Stimulated activated CD4-positive, alpha-beta T cell treated with anti-CD3 and anti-CD28 coated beads, Interleukin-12 subunit alpha, Interleukin-12 subunit beta, amount 100 ng/mL, for 4 hours (primary cell): ENCODE measurements at places on chromosomes 7 and 10.

DNA sequence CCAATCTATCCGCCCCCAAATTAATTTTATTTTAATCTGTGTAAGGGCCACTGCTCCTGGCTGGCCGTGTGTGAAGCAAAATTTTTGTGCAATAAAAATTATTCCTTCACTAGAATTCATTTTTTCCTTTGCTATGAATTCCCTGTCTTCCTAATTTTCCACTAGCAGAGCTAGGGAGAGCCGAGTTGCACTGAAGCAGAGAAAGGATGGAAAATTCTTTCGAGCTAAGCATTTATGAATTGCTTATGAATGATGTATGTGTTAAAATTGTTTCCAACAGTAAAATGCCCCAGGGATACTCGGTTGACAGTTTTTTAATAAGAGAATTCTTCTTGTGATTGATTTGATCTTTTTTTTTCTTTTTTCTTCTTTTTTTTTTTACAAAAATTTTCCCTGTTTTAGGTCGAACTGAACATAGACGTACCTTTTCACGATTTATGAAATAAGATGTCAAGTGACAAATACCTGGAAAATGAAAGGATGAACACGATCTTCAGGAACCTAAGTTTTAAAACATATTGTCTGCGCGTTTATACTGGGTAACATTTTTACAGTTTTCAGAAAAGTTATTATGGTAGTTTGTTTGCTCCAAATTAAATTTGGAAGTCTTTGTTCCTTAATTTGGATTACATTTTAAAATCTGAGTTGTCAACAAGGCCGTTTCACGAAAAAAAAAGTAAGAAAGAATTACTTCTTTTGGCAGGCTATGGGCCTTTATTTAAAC, 288.8 kb upstream of the NFE2L3 start:
- no peak for DNase-seq

GRCh38 chr7:101299511-101300464, 21.8 kb downstream of the IFT22 start:
- DNase-seq: no peak

DNA sequence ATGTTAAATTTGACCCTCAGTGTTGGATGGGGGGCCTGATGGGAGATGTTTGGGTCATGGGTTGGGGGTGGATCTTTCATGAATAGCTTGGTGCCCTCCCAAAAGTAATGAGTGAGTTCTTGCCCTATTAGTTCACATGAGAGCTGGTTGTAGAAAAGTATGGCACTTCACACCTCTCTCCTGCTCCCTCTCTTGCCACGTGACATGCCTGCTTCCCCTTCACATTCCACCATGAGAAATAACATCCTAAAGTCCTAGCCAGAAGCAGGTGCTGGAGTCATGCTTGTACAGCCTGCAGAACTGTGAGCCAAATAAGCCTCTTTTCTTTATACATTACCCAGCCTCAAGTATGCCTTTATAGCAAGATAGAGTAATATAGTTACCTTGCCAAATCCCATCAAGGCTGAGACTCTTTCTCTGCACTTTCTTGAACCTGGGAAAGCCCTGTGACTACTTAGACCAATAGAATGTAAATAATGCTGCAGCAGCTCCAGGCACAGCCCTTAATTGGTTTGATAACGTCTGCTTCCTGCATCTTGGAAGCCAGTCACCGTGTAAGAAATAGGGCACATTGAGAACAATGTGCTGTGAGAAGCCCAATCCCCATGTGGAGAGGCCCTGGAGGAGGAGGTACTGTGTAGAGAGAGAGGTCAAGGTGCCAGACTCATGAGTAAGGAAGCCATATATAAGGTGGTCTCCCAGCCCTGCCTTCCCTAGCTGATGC, 88.0 kb upstream of the NAMPT start:
- no peak for DNase-seq

GRCh38 chr7:90933984-90934383, 330.2 kb upstream of the FZD1 start:
- no peak for DNase-seq

DNA sequence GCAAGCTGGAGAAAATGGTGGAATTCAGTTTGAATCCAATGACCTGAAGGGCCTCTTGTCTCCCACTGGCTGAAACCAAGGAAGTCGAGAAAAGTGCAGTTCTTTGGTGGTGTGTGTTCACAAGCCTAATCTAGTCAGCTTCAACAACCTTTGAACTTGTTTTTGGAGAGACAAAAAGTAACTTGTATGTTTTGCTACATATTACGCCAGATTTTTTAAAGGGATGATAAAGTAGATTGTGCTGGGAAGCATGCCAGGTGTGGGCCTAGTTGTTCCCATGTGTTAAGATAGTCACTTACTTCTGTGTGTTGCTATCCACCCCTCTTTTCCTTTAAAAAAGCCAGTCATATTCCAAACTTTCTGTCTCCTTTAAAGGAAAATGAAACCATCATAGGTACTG, 79.7 kb upstream of the FAM3C start:
- DNase-seq: no peak

DNA sequence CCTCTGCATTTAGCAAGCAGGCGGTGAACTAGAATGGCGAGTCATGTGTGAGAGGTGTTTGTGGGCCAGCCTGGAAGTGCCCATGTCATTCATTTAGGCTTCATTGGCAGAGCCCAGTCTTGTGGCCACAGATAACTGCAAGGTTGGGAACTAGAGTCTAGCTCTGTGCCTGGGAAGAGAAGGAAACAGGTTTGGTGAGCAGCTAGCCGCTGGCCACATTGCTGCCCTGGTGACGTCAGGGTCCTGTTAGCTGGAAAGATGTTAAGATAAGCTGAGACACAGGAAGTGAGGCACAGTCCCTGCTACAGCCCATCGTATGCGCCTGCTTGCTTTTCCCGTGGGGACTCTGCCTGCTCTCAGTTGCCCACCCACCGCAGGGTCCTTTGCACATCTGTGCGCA, 185.5 kb downstream of the CAMK1D start:
- DNase-seq: no peak

DNA sequence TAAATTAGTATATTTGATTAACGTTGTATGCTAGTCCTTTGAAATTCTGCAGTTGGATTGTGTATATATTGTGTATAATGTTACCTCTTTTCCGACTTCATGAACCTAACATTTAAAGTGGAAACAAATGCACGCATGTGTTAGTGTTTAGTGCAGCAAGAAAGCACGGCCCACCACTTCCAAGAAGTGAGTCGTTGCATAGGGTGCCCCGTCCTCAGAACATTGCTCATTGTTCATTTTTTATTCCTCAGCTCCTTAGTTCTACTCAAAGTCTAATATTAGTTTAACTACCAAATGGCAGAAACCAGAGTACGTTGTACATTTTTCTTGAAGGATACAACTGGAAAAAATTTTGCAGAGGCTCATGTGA, 407.6 kb downstream of the AUTS2 start:
- no peak for DNase-seq

- DNase-seq: no peak
Observed at GRCh38 chr7:16484453-16485158, 19.1 kb upstream of the SOSTDC1 start.

DNA sequence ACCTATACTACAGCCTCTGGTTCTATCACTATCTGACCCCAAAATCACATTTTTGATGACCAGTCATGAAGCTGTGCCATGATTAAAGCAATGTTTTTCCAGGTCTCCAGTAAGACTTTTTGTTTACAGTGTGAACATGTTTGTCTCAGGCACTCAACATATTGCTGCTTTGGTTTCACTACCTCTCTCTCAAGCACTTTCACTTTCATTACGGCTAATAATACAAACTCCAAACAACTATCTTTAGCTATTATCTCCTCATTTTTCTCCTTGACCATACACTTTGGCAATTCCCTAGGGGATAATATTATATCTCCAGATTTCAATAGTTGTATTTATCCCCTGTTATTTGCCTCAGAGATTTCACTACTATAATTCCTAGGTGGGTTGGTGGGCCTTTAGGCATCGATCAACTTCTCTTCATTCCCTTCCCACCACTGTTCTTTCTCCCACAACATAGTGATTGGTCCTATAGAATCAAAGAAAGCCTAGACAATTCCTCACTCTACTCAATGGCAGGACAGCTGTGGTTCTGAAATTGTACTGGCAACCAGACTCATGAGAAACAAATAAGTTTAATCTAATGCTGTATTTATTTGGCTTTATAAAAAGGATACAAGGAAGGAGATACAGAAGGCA, 261.4 kb upstream of the ZWINT start:
- DNase-seq: no peak

GRCh38 chr10:111384556-111384955, 307.7 kb downstream of the ADRA2A start:
- DNase-seq: no peak

DNA sequence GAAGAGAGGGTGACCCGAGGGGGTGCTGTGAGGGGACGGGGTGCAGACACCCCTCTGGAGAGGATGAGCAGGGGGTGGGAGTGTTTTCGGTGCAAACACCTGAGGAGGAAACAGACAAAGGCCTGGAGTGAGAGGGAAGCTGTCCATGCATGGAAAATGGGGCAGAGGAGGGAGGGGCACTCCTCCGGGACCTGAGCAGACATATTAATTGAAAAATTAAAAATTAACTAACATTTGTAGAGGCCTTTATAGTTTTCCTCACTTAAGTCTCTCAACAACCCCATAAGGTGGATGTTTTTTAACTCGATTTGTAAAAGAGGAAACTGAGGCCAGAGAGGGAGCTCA, 1.2 kb downstream of the VPS37D start:
- DNase-seq: no peak

- no peak for DNase-seq
Observed at GRCh38 chr10:62062752-62063512, 161.4 kb downstream of the ARID5B start.

DNA sequence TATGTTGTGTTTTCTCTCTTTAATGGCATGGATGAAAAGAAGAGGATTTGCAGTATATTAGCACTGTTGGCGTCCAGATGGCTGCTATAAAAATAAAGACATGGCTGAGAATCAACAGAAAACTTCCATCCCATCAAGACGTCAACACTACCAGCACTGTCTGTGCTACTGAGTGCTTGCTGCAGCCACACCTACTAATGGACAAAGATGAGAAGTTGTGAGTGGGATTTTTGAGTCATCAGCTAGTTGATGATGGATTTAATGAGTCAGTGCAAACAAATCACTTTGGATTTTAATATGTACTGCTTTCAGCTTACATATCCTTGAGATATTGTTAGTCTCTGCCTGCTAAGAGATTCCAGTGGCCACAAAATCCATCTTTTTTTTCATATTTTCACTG, 631.0 kb upstream of the ANKRD30A start:
- no peak for DNase-seq

- no peak for DNase-seq
Observed at GRCh38 chr7:33698041-33698440, 207.3 kb upstream of the BMPER start.

DNA sequence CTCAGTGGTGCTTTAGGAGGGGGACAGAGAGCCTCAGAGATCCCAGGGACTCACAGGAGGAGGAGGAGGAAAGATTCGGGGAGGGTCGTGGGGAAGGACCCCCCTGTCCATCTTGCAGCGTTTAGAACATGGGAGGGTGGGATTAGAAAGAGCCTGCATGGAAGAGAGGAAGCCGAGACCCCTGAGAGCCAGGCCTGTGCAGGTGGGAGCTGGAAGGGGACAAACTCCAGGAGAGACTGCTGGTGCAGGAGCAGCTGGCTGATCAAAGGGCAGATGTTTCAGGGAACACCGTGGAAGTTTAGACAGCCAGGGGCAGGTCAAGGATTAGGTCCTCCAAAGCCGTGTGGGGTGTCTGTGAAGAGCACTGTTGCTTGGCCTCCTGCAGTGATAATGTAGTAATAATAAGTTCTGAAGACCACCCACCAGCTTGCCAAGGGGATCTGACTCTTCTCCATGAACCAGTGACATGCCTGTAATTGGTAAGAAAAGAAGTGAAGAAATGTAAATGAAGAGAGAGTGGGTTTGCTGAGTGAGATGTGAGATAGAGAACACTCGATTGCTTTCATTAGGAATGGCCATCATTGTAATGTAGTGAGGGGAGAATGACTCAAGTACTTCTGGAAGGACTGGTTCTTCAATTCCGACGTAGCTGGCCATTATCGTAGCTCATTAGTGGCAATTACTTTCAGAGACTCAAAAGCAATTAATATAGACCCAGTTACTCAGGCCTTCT, 425.6 kb downstream of the PAXIP1 start:
- DNase-seq: no peak

DNA sequence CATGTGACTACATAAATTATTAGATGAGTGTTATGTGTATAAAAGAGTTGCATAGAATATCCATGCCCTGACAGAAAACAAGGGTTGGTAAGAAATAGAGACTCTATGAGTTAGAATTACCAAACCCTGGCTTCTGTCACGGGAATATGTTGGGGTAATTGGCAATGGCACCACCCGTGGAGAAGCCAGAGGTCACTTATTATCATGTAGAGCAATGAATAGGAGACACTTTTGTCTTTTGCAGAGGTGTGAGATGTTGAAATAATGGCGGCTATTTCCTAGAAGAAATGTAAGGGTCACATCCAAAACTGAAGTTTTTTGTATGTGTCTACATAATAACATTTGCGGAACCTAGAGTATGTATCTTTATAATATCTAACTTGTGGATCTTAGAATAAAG, 35.3 kb downstream of the ABCB5 start:
- DNase-seq: no peak

DNA sequence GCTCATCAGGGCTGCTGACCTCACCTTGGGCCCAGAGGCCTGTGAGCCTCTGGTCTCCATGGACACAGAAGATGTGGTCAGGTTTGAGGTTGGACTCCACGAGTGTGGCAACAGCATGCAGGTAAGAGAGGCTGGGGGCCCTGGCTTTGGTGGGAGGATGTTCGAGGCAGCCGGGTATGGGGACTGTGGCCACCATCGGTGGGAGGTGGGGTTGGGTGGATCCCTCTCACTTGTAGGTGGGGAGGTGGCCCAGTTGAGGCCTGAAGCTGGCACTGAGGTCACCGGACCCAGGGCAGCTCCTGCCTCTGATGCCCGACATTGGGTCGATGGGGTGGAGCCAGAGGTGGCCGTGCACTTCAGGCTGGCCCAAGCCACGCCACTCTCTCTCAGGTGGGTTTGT, 406 bp downstream of the ZP3 start:
- DNase-seq: no peak

DNA sequence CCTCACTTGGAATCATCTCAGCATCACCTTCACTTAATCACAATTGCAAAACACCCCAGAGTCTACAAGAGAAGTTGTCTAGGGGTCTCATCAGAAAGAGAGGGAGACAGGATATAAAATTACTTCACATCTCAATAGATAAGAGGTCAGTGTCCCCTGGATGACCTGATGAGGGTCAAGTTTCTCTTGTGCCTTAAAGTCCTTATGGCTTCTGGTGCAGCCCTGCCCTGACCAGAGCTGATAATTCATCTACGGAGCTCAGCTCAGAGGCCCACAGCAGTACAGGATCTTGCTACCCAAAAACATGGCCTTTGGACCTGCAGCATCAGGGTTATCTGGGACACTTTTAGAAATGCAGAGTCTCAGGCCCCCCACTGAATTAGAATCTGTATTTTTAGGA, 111.1 kb upstream of the GLI3 start:
- no peak for DNase-seq

- no peak for DNase-seq
Observed at GRCh38 chr7:91299952-91300775, 35.9 kb downstream of the FZD1 start.

- no peak for DNase-seq
Observed at GRCh38 chr10:78953113-78953798, 115.5 kb upstream of the ZMIZ1 start.
